Activated CD4-positive, alpha-beta T cell treated with anti-CD3 and anti-CD28 coated beads for 36 hours (primary cell): ENCODE measurements at places on chromosomes 1 and 21.

DNA sequence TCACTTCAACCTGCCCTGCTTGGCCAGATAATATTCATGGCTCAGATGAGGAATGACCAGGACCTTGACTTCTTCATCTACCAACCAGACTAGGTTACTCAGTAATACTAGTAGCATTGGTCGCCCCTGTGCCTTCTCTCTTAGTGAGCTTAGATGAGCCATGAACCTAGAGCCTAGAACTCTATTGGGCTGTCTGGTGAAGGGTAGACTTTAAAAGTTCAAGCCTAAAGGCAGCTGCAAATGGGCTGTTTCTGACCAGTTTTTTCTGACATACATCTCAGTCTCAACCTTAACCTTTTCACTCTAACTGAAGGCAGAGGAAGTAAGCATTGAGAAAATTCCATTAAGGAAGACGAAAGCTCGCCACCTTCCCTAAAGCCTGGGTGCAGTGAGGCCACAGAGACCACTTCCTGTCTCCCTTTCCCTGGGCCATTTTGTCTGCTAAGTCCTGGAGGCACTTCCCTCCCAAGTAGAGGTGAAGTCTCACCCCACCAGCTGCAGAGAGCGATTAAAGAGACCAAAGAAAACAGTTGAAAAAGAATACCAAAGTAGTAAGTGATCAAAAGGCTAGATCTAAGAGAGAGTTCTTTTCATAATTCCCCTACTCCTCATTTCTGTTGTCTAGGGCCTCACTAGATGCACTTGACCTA is 53.3 kb downstream of the MTR start:
- no peak for DNase-seq

DNA sequence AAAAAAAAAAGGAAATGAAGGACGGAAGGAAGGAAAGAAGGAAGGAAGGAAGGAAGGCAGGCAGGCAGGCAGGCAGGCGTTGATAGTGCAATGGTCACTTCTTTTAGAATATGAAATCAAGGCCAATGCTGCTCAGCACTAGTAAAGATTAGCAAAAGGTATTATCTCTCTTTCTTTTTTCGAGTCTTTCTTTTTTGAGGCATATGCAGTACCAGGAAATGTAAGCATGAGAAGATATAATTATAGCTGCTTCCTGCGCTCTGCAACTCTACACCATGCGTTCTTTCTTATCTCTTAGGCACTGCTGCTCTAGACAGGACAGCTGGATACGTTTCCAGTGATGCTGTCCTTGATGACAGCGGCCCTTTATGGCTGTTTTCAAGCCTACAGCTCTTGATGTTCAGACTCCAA is 1512.5 kb upstream of the B3GALT2 start:
- DNase-seq = no peak

- no peak for DNase-seq
Observed at GRCh38 chr1:16348414-16349182, 3.7 kb downstream of the FBXO42 start.

DNA sequence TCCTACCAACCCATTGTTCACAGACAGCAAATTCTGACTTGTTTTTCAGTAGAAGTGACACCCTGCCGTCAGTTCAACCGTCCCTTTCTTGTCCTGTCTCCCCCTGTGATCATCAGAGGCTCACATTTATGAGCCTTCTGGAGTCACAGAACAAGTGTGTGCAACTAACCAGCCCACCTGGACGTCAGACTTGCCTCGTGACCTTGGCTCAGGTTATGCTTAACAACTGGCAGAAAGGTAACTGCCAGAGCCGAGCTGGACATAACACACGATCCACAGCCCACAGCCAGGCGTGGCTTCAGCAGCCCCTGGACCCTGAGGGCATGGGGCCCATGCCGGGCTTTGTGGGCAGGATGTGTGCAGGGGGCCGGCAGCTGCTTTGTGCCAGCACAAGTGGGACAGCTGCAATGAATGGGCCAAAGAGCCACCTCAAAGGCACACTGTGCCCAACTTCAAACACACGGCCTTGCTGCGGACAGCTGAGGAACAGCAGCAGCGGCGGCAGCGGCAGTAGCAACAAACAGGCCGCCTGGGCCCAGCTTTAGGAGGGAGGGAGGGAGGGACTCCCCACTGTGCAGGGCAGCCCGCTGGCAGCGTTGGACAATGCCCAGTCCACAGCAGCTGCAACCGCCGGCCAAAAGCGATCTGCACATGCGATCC is 103.9 kb downstream of the ZBTB18 start:
- DNase-seq = no peak

DNA sequence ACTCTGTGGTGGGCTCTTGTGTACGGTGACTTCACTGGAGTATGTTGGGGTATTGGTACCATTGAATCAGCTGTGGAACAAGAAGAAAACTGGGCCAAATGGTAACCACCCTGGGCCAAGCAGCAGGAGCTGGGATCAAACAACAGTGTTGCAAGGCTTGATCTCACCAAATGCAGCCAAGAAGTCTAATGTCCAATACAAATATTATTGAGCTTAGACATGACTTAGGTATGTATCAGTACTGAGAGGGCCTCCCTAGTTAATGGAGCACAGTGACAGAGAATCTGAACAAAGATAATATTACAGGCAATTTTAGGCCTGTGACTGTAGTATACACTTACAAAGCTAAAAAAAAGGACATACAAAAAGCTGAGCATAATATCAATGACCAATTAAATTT is 604.8 kb downstream of the PLA2G4A start:
- no peak for DNase-seq

DNA sequence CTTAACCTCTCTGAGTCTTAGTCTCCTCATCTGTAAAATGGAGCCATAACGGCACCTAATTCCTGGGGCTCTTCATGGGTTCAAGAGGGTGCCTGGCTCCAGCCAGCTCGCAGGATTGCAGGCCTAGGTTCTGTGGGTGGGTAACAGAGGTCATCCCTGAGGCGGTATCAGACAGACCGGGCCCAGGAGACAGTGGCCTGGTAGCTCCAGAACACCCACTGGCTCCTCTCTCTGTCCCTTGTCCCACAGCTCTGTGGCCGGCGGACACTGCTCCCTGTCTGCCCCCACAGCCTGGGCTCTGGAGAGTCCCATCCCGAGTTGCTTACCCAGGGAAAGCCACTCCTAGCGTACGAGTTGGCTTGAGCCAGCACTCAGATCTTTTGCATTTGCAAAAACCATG is 150.3 kb downstream of the PEX14 start:
- no peak for DNase-seq

DNA sequence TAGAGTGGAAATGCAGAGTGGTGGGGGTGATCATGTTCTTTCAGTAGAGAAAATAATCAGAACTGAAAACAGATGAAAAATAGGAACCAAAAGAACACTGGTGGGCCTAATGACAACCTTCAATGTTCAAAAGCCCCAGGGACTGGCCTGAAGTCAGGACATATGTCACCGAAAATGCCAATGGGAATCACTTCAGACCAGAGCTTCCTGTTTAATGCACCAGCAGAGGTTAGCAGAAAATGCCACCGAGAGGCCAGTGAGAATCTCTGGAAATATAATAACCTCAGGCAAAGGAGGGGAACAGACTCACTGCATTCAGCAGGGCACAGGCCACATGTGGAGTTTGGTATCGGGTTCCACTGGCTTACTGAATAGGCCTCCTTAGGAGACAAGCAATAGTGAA is 15.9 kb upstream of the CD58 start:
- no peak for DNase-seq

DNA sequence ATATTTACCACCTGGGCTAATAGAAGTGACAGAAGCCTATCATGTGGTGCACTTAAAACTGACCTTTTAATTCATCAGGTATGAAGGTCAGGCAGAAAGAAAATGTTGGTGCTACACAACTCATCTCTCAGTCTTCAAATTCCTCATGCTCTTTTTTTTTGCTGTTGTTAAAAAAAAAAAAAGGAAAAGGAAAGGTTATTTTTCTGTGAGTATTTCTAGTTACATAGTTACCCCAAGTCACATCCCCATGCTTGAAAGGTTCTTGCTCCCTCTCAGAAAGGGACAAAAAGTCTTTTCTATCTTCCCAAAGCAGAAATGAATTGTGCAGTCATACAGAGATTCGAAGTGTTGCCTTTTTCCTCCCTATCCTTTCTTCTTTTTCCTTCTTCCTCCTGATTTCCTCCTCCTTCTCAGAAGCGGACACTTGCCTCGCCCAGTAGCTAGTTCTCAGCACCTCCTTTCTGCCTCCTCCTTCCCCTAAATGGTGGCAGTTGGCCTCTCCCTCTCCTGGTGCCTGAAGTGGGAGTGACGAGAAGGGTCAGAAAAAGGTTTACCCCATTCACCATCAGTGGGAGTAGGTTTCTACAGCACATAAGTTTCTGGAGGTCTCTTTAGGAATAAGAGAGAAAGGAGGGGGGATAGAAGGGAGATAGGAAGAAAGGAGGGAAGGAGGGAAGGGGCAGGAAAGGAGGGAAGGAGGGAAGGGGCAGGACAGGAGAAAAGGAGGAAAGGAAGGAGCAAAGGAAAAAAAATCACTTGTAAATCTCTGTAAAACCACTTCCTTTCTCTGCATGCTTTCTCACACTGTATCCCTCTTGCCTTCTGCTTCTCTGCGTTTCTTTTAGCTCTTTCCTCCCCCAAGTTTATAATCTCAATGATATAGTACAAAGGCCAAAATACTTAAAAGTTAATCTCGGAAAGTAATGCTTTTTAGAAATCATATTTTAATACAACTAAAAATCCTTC is 20.4 kb upstream of the C1orf105 start:
- no peak for DNase-seq

- DNase-seq = no peak
Observed at GRCh38 chr1:182351790-182352364, 39.7 kb downstream of the GLUL start.

- peak; percentile 10 for DNase-seq
Observed at GRCh38 chr1:62530516-62531154, 66.7 kb upstream of the ANGPTL3 start.

DNA sequence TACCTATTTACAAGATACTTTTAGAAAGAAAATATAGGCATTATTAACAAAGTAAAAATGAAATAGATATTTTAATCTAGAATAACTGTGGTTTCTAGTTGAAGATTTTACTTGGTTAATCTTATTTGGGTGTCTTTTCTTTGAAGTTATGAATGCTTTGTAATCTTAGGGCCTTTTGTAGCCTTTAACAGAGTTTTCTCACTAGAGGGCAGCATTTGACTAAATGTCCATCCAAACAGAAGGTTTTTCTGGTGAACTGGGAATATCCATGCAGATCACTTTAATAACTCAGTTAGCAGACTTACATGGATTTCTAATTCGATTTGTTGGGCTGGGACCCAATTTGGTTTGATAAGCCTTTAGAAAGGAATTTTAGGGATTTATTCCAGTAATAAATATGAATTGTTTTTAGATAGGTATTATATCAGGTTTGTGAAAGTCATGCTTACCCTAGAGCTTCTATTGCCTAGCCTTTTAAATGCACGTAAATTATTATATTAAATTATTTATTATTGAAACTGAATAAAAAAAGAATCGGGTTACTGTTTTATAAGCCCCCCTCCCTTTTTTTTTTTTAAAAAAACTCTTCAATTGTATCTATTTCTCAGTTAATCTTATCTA is 119.7 kb downstream of the ZNF326 start:
- DNase-seq = no peak

- DNase-seq = no peak
Observed at GRCh38 chr1:214241060-214241459, 39.9 kb upstream of the SMYD2 start.

- no peak for DNase-seq
Observed at GRCh38 chr1:169724168-169724567, 9.7 kb downstream of the SELE start.

DNA sequence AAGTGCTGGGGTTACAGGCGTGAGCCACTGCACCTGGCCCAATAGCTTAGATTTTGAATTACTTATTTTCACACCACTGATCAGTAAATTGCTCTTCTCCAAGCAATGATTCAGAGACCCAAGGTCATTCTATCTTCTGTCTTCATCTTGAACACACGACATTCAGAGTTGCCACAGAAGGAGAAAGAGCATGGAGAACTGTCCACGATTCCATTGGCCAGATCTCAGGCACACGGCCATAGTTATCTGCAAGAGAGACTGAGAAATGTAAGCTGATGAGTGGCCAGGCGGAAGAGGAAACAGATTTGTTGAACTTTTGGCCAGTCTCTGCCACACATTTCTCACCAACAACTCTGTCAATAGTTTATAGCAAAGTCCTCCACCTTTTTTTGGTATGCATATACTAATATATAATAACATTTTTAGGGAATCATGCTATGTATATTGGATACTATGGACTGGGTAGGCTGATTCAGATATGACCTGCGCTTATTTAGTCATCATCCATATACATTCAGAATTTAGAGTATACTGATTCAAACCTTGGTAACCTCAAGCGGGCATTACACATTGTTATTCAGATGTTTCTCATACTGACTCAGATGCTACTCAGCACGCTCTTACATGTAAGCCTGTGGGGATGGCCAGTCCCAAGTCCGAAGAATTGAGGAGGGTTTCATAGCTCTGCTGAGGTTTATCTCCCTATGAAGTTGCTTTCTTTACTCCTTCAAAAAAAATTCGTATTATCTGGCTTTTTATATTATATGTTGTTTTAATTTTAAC is 25.5 kb upstream of the CAP1 start:
- DNase-seq = peak; percentile 19

GRCh38 chr21:37507716-37508115 is 141.1 kb downstream of the DYRK1A start:
- no peak for DNase-seq

DNA sequence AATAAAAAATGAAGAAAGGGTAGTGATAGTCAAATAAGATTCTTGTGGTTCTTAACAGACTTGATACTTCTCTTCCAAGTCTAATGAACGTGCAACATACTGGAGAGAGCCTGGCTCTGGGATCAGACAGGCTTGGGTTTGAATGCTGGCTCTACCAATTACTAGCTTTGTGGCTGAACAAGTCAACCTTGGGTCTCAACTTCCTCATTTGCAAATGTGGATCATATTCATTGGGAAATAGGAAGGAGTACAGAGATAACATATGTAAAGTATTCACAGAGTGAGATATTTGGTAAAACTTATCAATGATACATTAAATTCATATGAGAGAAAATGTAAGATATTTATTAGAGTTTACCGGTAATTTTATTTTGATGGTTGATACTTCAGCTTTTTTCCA is 2.0 kb downstream of the EDEM3 start:
- no peak for DNase-seq

GRCh38 chr1:217620814-217621213 is 10.1 kb downstream of the GPATCH2 start:
- no peak for DNase-seq

DNA sequence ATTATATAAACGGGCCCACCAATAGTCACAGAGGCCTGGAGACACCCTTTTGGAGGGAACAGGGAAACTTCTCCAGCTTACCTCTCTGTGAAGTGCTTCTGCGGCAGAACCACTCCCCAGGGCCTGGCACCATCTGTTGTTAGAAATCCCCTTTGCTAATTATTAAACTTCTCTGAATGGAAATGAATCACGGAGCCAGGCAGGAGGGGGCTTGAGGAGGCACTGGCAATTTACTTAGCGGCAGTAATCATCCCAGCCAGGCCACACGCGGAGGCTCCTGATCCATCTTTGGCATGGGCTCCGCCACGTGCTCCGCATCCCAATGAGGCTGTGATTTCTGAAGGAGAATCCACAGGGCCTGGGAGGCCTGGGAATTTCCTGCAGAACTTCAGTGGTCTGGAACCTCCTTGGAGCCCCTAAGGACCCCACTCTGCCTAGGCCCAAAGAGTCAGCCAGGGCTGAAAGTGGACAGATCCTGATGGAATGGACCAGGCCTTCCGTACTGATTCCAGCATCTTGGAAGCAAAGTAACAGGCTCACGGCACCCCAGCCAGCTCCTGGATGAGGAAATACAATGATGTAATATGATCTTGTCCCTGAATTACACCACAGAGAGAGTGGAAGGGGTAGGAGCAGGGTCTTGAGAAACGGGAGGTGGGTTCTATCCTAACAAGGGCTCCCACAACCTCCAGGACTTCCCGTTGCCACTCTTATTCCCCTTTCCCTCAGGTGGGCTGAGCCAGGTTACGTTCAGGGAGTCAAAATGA is 62.3 kb downstream of the GRIK3 start:
- no peak for DNase-seq

GRCh38 chr1:38444770-38445442 is 398.3 kb upstream of the POU3F1 start:
- no peak for DNase-seq
